ENCODE measurements at places on chromosomes 16 and 17.

DNA sequence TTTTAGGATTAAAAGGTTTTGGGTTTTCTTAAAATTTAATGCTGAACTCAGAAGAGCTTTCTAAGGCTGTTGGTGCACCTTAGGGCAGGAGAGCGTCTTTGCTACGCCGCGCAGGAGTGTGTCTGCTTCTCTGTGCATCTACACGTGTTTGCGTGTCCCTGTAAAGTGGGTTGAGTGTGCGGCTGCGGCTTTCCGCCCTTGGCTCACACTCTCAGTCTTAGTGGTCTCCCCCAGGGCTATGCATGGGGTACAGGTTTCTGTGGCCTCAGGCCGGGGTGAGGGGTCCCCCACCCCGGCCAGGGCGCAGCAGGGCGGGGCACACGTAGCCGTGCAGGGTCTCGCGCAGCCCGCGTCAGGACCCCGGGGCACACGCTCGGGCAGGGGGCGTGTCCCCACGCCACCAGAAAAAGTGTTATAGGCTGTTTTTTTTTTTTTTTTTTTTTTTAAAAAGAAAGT is 727 bp upstream of the TENT4B start:
- peak; percentile 64 for DNase-seq

DNA sequence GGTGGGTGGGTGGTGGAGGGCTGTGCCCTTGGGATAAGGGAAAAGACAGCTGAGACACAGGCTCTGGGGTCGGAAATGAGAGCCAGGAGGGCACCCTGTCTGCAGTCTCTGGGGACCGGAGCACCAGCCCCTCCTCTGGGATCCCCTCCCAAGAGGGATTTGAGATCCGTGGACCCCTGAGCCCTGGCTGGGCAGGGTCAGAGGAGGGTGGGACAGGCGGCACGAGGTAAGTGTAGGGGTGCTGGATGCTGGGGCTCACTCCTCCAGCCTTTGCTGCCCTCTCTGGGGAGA is 425 bp downstream of the SGSH start:
- DNase-seq: no peak

GRCh38 chr17:56230660-56231059 is 77.4 kb downstream of the ANKFN1 start:
- DNase-seq: no peak

DNA sequence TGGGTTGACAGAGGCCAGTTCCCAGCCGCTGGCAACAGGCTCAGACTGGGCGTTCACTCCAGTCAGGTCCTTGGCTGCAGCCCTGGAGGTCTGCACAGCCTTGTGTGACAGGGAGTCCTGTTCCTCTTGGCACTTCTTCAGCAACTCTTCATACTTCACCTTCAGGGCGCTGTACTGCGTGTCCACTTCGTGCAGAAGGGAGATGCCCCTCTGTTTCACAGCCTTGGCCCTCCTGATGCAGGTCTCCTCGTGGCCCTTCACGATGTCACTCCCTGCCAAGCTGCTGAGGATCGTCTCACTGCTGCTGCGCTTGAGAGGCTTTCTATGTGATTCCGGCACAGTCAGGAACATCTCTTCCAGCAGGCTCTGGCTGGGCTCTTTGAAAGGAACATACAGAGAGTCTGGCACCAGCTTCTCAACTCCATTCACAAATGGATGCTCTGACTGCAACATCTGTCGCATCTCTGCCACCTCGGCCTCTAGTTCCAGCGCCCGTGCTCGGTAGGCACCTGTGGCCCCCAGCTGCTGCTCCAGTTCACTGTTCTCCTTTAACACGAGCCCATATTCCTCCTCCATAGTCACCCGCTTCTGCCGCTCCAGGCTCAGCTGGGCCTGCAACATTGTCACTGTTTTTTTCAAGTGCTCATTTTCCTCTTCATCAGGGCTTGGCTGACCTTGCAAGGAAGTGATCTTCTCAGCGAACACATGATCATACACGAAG is 27.2 kb downstream of the CDR2 start:
- no peak for DNase-seq

GRCh38 chr16:31268033-31268365 is 8.2 kb downstream of the ITGAM start:
- DNase-seq: no peak

GRCh38 chr16:6020162-6020985 is 922.8 kb upstream of the EEF2KMT start:
- DNase-seq: no peak

All from effector memory CD4-positive, alpha-beta T cell (primary cell).